ENCODE measurements at places on chromosomes 3 and 15.
A peak's percentile ranks its signal among the peaks of the same experiment; 100 is the strongest.

GRCh38 chr15:31660816-31661215, 334.2 kb downstream of the KLF13 start:
- DNase-seq: no peak

DNA sequence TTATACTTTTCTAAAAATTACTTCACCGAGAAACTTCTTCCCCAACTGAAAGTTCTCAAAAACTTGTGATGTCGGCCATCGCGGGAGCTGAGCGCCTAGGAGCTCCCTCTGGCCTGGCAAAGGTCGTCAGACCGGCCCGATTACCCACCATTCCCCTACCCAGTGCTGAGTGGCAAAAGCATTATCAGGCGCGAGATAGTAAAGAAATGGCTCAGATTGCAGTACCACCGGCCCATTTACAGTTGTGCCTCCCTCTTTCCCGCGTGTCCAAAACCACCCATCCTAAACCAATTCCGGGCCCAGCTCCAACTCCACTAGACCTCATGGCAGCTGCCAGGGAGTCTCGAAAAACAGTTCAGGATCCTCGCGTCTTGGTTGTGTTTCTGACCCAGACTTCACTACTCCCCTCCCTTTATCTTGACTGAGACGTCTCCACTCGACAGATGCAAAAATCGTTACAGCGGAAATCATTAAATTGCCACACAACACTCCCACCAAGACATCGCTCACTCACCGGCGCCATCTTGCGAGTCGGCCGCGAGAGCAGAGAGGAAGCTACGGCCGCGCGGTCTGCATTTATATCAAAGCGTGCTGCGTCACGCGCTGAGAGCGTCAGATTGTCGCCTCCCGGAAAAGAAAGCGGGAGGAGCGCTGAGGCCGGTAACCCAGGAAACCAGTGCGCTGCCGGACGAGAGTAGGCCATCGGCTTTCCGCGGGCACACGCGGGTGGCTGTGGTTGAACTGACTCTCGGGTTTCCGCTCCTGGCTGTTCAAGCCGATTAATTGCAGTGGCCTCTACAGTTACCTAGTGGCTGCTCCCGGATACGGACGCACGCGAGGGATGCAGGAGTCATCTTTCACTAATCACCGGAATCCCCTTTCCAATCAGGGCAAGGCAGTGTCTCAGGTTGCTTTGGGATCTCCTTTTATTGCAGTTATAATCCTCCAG, at the start of gene RPL22L1:
Gene RPL22L1 (minus strand): TSS at position 551 of the 949 bp plus-strand sequence. CDS start 28 bp downstream, at position 523.
- peak; percentile 74 for DNase-seq

DNA sequence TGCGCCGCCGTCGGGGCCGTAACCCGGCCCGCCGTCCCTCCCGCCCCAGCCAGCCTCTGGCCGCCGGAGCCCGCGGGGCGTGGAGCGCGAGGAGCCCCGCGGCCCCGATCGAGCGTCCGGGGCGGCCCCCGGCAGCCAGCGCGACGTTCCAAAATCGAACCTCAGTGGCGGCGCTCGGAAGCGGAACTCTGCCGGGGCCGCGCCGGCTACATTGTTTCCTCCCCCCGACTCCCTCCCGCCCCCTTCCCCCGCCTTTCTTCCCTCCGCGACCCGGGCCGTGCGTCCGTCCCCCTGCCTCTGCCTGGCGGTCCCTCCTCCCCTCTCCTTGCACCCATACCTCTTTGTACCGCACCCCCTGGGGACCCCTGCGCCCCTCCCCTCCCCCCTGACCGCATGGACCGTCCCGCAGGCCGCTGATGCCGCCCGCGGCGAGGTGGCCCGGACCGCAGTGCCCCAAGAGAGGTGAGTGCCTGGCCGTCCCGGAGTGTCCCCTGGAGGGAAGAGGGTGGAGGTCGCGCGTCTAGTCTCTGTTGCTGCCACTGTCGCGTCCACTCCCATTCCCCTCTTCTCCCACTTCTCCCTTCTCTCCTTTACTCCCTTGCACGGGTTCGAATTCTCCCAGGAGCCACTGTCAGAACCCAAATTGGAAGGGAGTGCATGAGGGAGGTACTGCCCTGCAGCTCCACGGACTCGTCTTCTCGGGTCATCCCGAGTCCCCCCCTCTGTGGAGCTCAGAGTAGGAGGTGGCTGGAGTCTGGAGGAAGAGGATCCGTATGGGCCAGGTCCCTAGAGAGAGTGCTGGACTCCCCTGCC, 585 bp downstream of the CSK start:
- no peak for DNase-seq

DNA sequence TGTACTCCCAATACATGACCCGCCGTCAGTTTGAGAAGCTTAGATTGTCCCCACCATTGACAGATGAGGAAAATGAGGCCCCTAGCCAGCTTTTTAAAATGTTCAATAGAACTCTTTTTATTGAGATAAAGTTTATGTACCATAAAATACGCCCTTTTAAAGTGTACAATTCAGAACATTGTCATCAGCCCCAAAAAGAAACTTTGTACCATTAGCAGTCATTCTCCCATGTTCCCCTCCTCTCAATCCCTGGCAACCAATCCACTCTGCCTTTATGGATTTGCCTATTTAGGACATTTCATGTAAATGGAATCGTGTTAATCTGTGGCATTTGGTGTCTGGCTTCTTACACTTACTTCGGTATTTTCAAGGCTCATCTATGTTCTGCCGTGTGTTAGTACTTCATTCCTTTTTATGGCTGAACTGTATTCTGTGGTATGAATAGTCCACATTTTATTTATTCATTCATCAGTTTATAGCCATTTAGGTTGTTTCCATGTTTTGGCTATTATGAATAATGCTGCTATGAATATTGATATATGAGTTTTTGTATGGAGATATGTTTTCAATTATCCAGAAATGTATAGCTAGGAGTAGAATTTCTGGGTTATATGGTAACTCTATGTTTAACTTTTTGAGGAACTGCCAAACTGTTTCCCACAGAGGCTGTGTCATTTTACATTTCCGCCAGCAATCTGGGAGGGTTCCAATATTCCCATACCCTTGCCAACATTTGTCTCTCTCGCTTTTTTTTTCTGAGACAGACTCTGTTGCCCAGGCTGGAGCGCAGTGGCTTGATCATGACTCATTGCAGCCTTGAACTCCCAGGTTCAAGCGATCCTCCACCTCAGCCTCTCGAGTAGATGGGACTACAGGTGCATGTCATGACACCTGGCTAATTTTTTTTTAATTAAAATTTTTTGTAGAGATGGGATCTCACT, 15.3 kb upstream of the PTPN23 start:
- no peak for DNase-seq

DNA sequence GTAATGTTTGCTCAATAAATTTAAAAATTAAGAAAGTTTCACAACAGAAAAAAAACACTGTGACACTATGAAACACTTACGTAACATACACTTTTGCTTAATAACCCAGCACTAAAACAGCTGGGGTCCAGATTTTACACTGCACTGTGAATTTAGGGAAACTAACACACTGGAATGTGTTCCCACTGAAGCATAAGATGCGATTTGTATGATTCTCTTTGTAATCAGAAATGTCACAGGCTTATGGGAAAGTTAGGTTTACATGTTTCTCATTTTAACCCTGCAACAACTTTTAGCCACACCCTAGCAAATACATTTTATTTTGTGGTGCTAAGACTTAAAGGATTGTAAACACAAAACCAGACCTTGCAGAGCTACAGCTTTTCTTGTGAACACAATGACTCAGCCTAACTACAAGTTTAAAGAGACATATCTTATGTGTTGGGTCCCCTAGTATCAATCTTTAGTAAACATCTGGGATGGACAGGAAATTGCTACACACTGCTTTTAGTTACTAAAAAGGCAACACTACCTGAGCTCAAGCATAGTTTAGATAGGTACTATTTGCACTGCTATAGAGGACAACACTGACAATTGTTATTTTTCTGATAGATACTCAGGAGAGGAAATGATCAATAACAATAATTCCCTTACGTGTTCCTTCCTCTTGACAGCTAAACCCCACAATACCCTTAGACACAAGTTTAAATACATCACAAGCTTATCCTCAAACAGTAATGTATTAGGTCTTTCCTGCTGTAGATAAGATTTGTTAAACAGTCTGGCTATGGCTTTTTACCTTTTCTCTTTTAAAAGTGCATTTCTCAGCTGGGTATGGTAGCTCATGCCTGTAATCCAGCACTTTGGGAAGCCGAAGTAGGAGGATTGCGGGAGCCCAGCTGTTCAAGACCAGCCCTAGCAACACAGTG, 3.8 kb downstream of the PLD1 start:
- DNase-seq: no peak

Measured in GM19239 (cell line).